ENCODE measurements at places on chromosomes 7 and 10. TPM values are rescaled to one million over a fixed set of nuclear protein-coding genes. Genes with fewer than 3 reads are reported as not detected.

GRCh38 chr7:102433219-102434038 is at the start of gene ORAI2:
Gene ORAI2, plus strand, starts transcription at chr7:102433575. Its CDS starts 5,382 bp downstream, at chr7:102438957.
- DNase-seq, result peak; percentile 81

DNA sequence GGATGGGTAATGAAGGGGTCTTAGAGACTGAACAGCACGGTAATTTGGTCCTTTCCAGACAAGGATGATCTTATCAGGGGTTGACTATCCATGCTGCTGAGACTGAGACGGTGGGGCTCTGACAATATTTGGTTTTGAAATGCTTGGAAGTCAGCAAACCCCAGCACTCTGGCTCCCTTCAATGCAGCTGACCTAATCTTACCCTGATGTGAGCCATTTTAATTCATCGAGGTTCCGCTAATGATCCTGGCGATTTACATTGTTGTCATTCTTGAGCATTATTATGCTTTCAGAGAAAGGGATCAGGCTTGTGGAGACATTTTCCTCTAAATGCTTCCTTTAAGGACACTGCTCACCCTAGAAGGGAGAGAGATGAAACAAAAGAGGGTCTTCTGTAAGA is 114.6 kb upstream of the BMPER start:
- DNase-seq, result no peak

GRCh38 chr7:134792968-134793367 is 13.5 kb downstream of the CALD1 start:
- no peak for DNase-seq

GRCh38 chr7:27101957-27102580 is 414 bp downstream of the HOXA2 start:
- DNase-seq, result no peak

- DNase-seq, result peak; percentile 47
Observed at GRCh38 chr10:20288060-20288459, 471.8 kb downstream of the PLXDC2 start.

DNA sequence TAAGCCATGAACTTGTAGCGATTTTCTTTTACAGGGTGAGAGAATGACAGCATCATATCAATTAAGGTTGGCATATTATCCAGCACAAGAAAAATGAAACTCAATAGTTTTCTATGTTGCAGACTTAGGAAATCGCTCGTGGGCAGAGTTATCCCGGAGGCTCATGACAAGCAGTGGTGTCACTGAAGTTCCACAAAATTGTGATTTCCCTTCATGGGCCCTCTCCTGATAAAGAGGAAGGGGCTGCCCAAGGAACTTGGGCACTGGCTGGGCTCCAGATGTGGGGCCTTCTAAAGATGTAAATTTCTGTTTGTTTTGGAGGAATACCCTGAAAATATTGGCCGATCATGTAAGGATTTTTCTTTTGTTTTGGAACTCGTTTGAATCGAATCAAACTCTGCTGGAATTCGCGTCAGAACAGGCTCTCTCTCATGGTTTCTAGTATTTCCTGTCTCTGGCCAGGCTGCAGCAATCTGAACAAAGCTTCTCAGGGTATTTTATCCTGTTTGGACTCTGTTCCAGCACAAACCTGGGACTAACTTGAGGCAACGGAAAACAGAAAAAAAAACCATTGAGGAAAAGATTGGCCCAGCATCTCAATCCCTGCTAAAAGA is 340.6 kb upstream of the NRP1 start:
- peak; percentile 46 for DNase-seq

DNA sequence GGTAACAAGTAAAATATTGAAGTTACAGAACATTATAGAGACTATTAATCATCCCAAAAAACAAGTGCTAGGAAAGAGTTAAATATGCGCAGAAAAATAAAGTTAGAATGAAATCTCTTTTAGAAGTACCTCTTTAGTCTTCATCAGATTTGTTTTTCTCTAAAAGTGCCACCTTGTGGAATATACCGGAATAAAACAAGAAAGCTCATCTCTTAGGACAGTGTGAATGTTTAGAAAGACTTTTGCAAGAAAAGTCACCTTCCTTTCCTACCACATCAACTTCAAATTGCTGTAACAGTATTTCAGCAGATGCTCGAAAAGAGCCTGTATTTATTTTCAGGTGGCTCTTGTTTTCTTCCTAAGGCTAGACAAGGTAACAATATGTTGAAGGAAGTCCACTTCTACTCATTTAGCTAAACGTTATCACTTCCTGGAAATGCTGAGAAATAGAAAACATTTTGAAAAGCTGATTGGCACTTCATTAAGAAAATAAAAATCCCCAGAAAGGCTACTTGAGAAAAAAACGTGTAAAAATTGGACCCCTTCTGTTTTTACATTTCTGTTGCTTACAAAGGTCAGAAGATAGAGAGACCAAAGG is 19.8 kb upstream of the FAM133B start:
- DNase-seq, result no peak

- no peak for DNase-seq
Observed at GRCh38 chr10:131350245-131350644, 38.7 kb upstream of the TCERG1L start.

GRCh38 chr7:2645274-2645868 is 13.6 kb downstream of the TTYH3 start:
- DNase-seq, result no peak

DNA sequence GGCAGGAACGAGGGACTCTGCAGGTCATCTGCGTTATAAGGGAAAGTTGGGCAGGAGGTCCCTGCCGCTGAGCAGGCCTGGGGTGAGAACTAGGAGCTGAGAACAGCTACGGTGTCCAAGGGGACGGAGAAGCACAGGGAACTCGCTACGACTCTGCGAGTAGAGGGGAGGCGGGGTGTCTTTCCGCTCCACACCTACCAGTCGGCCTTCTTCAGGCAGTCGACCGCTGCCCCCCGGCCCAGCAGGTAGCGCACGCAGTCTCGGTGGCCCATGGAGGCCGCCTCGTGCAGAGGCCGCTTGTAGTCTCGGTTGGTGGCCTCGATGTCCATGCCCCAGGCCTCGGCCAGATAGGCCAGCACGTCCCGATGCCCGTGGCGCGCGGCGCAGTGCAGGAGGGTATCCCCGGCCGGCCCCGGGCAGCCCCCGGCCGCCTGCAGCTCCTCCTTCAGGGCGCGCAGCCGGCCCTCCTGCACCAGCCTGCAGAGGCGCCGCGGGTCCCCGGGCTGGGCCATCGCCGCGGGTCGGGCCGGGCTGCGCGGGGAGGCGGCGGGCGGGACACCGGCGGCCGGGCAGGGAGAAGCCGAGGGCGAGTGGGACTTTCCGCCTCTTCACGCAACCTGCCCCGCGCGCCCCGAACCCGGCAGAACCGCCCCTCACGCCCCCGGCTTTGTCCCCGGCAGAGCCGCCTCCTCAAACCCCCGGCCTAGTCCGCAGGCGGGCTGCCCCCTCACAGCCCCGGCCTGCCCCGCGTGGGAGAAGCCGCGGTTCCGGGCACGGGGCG is 660 bp downstream of the ANKRD16 start:
- DNase-seq, result no peak

GRCh38 chr7:98317366-98318040 is 36.0 kb downstream of the BRI3 start:
- DNase-seq, result no peak

DNA sequence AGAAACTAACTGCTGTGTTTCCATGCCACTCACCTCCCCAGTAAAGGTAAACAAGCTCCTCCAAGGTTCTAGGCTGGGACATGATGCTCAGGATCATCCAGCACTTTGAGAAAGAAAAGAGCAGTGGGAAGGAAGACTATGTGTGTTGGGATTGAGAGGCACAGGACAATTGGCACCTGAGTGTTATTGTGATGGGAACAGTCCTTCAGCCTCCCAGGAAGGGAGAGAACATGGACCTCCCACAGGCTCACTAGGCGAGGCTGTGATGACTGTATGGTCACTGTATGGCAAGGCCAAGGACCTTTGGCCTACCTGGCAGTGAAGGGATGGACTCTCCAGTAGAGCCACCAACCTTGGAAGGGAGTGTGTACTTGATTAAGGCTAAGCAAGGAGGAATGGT is 123.2 kb upstream of the UNC5B start:
- no peak for DNase-seq

- DNase-seq, result no peak
Observed at GRCh38 chr7:68682910-68683309, 915.4 kb upstream of the AUTS2 start.

- no peak for DNase-seq
Observed at GRCh38 chr10:75462865-75463264, 31.4 kb downstream of the LRMDA start.

DNA sequence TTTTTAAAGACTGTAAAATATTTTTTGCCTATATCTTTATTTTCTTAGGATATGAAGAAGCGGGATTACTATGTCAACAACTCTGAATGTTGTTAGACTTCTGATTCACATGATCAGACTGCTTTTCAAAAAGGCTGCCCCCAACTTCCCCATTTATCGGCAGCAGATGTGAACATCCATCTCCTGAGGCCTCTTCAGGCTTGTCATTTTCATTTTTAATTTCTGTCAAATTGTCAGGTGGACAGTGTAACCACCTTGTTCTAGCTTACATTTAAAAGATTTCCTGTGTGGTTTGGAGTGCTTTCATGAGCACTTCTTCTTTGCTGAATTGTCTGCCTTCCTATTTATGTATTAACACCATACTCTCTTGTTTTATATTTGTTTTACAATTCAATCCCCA is 78.8 kb upstream of the GSDME start:
- DNase-seq, result no peak

GRCh38 chr10:72564596-72564995 is 61.3 kb downstream of the MICU1 start:
- no peak for DNase-seq

GRCh38 chr10:112838784-112839481 is 111.1 kb upstream of the TCF7L2 start:
- DNase-seq, result no peak

- no peak for DNase-seq
Observed at GRCh38 chr10:4334015-4334414, 492.0 kb upstream of the AKR1E2 start.

DNA sequence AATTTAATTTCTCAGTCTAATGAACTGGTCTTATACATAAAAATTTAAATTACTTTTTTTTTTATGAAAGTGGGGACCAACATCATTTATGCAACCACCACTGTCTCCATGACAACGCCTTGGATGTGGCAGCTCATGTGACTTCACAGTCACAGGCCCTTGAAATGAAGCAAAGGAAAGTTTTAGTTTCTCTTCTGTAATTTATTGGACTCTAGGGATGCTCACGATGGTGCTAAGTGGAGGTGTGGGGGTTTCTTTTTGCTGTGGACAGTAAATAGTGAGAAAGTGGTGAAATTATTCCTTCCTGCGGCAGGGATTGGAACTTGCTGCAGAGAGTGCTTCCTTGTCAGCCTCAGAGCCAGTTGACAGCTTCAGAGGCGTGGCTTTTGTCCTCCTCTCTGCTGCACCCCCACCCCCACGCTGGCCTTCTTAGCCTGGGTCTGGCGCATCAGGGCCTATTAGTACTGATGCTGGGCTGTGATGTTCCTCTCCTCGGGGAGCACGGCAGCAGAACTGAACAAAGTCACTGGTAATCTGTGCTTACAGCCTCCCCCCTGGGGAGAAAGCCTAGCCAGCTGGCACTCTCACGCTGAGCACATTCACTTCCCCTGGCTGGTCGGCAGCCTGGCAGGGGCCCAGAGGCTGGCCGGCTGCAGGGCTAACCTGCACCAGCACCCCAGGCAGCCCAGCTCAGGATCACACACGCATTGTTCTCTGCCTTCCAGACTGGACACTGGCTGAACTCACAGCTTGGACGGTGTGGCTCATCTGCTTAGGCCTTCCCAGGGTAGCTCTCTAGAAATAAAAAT is 517.5 kb upstream of the GALNT17 start:
- DNase-seq, result peak; percentile 85

GRCh38 chr10:133364645-133365431 is 7.0 kb upstream of the FUOM start:
- DNase-seq, result no peak

- no peak for DNase-seq
Observed at GRCh38 chr7:127594490-127594889, 954 bp downstream of the FSCN3 start.

GRCh38 chr10:85617751-85618546 is 748.6 kb downstream of the GRID1 start:
- DNase-seq, result no peak

GRCh38 chr7:26709210-26709990 is 155.0 kb downstream of the SKAP2 start:
- DNase-seq, result no peak

DNA sequence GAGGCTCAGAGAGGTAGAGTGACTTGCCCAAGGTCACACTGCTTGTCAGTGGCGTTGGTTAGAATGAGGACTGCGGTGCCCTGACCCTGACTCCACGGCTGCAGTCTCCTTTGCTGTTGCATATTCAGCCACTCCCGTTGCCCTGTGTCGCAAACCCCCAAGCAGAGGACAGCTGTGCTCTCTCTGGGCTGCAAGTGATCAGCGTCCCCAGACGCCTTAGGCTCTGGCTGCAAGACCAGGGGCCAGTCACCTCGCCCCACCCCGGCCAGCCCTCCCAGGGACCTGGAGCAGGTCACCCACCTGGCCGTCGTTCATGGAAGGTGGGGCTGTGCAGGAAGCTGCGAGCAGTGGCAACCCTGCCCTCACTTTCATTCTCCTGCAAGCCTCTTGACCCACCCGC is 51.7 kb upstream of the NANOS1 start:
- DNase-seq, result no peak

- no peak for DNase-seq
Observed at GRCh38 chr10:110494532-110494931, 3.2 kb upstream of the DUSP5 start.

- no peak for DNase-seq
Observed at GRCh38 chr10:129474642-129475041, 7.6 kb downstream of the MGMT start.

GRCh38 chr10:103442031-103442461 is 10.1 kb downstream of the CALHM2 start:
- DNase-seq, result peak; percentile 31

The PDZD7 gene
- polyA plus RNA-seq, result 1.3 TPM

The MAGI2 gene
- 4.2 TPM for polyA plus RNA-seq

The TRIL gene
- 21.7 TPM for polyA plus RNA-seq

The SNX8 gene
- 29.4 TPM for polyA plus RNA-seq

The PPP2R2D gene
- polyA plus RNA-seq, result 30.6 TPM

The TES gene
- polyA plus RNA-seq, result 13.1 TPM

The NUTM2D gene
- 12.8 TPM for polyA plus RNA-seq

The DRGX gene
- not detected for polyA plus RNA-seq

The SLC18A3 gene
- polyA plus RNA-seq, result not detected

The MAD1L1 gene
- 27.6 TPM for polyA plus RNA-seq

The HNRNPA2B1 gene
- polyA plus RNA-seq, result 635 TPM

The ACSM6 gene
- polyA plus RNA-seq, result not detected

The FAM180A gene
- not detected for polyA plus RNA-seq

The ASAH2B gene
- 5.8 TPM for polyA plus RNA-seq

The DPCD gene
- 11.8 TPM for polyA plus RNA-seq

The CNTNAP2 gene
- polyA plus RNA-seq, result 10.1 TPM

The ADAM22 gene
- polyA plus RNA-seq, result 11.9 TPM

Data from hindlimb muscle (tissue), 1 donor.